Naive thymus-derived CD4-positive, alpha-beta T cell (primary cell): ENCODE measurements at places on chromosomes 5 and 9. TPM values are rescaled to one million over a fixed set of nuclear protein-coding genes. Genes with fewer than 3 reads are reported as not detected.

GRCh38 chr5:160398806-160399205 lies 1.0 kb downstream of the FAM200C start:
- H3K4me1 ChIP-seq: peaks cover 7% of the 10 kb centered on the region
- H3K4me3 ChIP-seq: no peak overlapping the region
- H3K36me3 ChIP-seq: peaks cover 19% of the 10 kb centered on the region
- H3K27me3 ChIP-seq: no peaks in the 10 kb centered on the region

DNA sequence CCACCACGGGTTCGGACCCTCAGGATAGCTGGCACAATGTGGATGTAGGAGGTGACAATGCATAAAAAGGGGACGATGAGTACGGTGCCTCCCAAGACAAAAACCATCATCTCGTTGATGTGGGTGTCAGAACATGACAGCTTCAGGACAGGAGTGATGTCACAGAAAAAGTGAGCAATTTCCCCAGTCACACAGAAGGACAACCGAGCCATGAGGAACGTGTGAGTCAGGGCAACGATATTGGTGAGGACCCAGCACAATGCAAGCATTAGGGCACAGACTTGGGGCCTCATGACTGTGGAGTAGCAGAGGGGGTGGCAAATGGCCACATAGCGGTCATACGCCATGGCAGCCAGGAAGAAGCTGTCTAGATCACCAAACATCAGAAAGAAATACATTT lies 491 bp downstream of the OR1N1 start:
- H3K4me1 ChIP-seq: no peaks in the 10 kb centered on the region
- H3K36me3 ChIP-seq: no peaks in the 10 kb centered on the region
- no peaks in the 10 kb centered on the region for H3K27me3 ChIP-seq
- no peak overlapping the region for H3K4me3 ChIP-seq
- DNase-seq: no peak

GRCh38 chr9:134828892-134829291 lies 51.7 kb upstream of the FCN2 start:
- no peak for DNase-seq
- no peak overlapping the region for H3K4me3 ChIP-seq
- no peaks in the 10 kb centered on the region for H3K27me3 ChIP-seq
- no peaks in the 10 kb centered on the region for H3K4me1 ChIP-seq
- H3K27ac ChIP-seq: no peak overlapping the region
- no peaks in the 10 kb centered on the region for H3K36me3 ChIP-seq

The CDH12 gene
- not detected for polyA plus RNA-seq

DNA sequence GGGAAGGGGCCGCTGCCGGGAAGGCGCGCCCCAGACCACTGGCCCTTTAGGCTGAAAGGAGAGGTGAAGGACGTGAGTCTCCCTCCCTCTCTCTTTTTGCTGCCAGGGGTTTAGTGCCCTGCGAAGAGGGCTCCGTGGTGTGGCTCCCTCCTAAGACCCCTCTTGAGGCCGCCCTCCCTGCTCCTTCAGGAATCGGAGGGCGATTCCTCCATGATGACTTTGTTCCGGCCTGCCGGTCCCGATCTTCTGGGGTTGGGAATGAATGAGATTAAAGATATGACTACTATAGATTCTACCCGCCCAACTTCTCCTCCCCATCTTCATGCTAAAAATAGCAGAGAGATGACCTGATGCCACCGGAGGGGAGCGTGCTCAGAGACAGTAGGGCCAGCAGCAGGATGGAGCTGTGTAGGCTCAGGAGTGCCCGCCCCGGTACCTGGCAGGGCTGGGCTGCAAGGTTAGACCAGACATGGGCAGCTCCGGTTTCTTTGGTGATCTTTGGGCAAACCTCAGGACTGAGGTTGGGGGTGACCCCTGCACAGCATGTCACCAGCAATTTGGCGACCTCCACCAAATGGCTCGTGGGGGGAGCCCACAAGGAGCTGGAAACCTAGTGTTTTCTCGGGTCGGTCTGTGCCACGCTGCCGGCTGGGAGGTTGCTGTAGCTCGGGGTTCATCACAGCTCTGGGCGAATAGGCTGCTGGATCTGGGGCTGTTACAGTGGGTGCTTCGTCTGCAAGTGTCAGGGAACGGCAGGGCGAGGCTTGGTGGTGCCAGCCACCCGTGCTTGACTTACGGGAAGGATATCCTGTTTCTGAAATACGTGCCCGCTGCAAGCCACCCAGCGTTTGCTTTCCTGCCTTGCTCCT lies 1.7 kb downstream of the OLFM1 start:
- DNase-seq: no peak
- H3K27ac ChIP-seq: no peak overlapping the region
- no peaks in the 10 kb centered on the region for H3K4me1 ChIP-seq
- no peaks in the 10 kb centered on the region for H3K27me3 ChIP-seq

- no peaks in the 10 kb centered on the region for H3K27me3 ChIP-seq
- DNase-seq: no peak
- no peak overlapping the region for H3K27ac ChIP-seq
- H3K36me3 ChIP-seq: peaks cover 19% of the 10 kb centered on the region
Measured at GRCh38 chr9:5468850-5469249, 18.5 kb downstream of the CD274 start.

The COL15A1 gene
- not detected for polyA plus RNA-seq

The MEIKIN gene
- not detected for polyA plus RNA-seq

GRCh38 chr9:89505911-89506310 lies 8.0 kb upstream of the SEMA4D start:
- no peaks in the 10 kb centered on the region for H3K27me3 ChIP-seq
- peaks cover 39% of the 10 kb centered on the region for H3K4me1 ChIP-seq
- H3K36me3 ChIP-seq: no peaks in the 10 kb centered on the region
- no peak overlapping the region for H3K4me3 ChIP-seq
- no peak overlapping the region for H3K27ac ChIP-seq

The GRAMD2B gene
- polyA plus RNA-seq: 9.8 TPM

DNA sequence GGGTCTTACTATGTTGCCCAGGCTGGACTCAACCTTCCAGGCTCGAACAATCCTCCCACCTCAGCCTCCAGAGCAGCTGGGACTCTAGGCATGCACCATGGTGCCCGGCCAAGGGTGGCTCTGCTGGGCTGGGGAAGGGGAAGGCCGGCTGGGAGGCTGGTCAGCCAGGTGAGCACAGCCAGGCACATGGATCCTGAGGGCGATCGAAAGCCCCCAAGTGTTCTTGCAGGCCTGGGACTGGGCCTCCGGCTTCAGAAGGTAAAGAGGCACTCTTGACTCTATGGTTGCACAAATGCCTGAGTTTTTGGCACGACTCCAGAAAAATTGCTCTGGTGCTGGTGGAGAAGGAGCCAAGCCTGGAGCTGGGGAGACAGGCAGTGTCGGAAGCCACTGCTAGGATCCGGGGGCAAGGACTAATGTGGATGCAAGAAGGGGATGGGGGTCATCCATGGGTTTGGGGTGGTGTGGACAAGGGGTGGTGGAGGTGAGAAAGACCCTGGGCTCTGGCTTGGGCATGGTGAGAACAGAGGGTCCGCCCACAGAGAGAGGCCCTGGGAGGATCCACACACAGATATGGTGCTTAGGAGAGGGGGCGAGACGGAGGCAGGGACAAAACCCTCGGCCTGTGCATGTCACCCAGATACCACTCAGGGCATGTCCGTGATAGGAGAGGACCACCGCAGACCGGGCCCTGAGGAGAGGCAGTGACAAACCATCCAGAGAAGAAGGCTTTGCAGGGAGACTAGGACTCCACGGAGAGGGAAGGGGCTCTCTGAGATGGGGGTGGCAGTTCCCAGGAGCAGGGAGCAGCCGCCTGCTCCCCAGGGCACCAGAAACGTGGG lies 51.1 kb upstream of the COL5A1 start:
- no peaks in the 10 kb centered on the region for H3K27me3 ChIP-seq
- H3K27ac ChIP-seq: no peak overlapping the region
- no peak for DNase-seq
- H3K4me1 ChIP-seq: no peaks in the 10 kb centered on the region
- H3K36me3 ChIP-seq: no peaks in the 10 kb centered on the region
- H3K4me3 ChIP-seq: no peak overlapping the region
